Small intestine (tissue), 16 donors: ENCODE measurements at places on chromosomes 4 and X.
A peak's percentile ranks its signal among the peaks of the same experiment; 100 is the strongest.

- DNase-seq = peak; percentile 20
Observed at GRCh38 chrX:7147413-7147977, at the start of gene STS. Gene STS, plus strand, starts transcription at chrX:7147712. Its CDS starts 105,488 bp downstream, at chrX:7253200.

DNA sequence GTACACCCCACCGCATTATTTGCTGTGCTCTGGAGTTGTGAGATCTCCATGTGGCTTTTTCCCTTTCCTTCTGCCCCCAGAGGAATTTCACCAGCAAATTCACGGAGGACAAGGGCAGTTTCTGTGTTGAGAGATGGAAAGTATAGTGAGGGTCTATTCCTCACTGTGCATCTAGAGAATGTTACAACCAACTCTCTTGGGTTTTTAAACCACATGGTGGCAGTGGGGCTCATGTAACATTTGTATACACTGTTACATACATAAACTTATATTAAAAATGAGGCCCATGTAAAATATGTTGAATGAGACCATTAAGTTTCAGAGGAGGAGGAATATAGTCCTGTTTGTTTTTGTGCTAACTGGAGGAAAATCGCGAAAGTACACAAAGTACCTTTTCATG lies 909 bp upstream of the PRKG2 start:
- DNase-seq = no peak

DNA sequence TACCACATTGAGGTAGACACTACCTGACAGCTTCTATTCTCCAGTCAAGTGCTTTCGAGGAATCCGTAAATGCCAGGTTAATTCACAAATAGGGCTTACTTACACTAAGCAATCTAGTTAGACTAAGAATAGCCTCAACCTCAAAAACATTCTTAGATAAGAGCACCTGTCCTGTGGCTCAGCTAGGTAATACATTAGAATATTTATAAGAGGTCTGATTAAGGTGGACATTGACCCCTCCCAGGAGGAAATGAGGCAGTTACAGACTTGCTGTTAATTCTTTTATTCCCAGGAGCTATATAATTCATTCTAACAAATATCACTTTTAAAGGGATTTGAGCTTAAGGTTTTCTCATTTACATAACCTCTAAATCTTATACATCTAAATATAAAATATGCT lies 758.1 kb downstream of the GRID2 start:
- DNase-seq = peak; percentile 44

GRCh38 chrX:154379569-154379951 lies 465 bp downstream of the EMD start:
- peak; percentile 35 for DNase-seq

DNA sequence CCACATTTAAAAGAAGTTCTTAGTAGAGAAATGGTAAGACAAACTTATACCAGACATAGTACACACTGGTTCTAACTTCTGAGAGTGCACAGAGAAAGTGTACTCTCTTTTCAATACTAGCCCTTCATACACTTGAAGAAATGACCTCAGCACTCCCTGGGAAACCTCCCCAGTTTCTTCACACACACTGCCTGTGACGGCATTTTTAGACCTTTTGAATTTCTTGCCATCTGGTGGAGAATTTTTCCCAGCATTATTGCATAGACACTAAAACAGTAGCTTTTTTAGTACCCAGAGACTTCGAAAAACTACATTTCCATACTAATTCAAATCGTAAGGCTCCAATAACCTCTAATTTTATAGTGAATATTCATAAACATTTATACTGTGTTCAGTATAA lies 341.6 kb upstream of the MAOA start:
- no peak for DNase-seq

- peak; percentile 52 for DNase-seq
Observed at GRCh38 chr4:55866973-55867574, 13.6 kb downstream of the EXOC1 start.

- no peak for DNase-seq
Observed at GRCh38 chr4:41375561-41375960, 118.8 kb downstream of the UCHL1 start.

DNA sequence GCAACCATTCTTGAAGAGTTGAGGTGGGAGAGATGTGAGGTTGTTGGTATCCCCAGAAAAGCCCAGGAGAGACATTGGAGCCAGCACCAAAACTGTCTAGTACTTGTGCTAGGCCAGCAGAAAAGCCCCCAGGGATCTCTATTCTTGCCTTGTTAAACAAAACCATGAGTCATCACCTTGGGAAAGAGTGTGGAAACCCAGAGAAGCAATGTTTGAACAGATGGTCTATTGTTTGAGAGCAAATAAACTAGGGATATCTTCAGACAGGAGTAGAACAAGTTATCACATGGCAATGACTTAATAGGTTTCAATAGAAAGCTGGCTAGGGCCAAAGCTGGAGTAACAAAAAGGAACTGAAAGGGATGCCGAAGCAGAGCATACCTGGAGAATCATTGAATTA lies 195.7 kb upstream of the CASK start:
- no peak for DNase-seq

GRCh38 chrX:68983004-68983857 lies 154.4 kb downstream of the EFNB1 start:
- DNase-seq = no peak

GRCh38 chrX:153927672-153927921 lies 1.5 kb upstream of the ARHGAP4 start:
- no peak for DNase-seq
